ENCODE measurements at places on chromosomes 2 and 18. TPM values are rescaled to one million over a fixed set of nuclear protein-coding genes. Genes with fewer than 3 reads are reported as not detected.

DNA sequence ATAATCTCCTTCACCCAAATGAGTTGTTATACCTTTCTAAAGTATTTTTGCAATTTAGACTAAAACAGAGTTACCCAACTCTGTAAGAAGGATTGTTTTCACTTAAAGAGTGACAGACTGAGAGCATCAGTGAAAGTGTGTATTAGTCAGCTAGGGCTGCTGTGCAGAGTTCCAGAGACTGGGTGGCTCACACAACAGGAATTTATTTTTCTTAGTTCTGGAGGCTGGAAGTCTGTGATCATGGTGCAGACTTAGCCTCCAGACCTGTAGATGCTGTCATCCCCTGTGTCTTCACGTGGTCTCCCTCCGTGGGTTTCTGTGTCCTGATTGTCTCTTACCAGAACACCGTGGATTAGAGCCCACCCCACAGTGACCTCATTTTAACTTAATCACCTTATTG lies 40.0 kb downstream of the BCL2L11 start:
- H3K27ac ChIP-seq = no peak overlapping the region
- H3K36me3 ChIP-seq = peaks cover 25% of the 10 kb centered on the region
- no peaks in the 10 kb centered on the region for H3K27me3 ChIP-seq
- peaks cover 41% of the 10 kb centered on the region for H3K4me1 ChIP-seq
- H3K4me3 ChIP-seq = no peak overlapping the region

DNA sequence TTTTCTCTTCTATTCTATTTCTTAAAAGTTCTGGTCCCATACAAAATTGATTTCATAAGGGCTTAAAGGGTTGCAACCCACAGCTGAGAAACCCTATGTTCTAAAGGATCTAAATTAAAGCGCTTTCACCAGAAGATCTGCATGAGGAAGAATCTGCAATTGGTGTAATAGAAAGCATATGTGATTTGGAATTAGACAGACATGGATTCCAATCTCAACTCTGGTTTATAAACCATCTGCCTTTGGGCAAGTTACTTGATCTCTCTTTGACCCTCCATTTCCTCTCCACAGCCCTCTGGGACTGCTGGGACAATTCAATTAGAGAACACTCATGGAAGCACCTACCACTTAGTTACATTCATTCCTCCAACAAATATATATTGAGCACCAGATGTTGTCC lies 178.7 kb downstream of the ANTXR1 start:
- peaks cover 44% of the 10 kb centered on the region for H3K36me3 ChIP-seq
- H3K4me3 ChIP-seq = no peak overlapping the region
- no peak for DNase-seq
- no peaks in the 10 kb centered on the region for H3K27me3 ChIP-seq
- no peak overlapping the region for H3K27ac ChIP-seq

Gene METTL4
- 7.4 TPM for total RNA-seq

DNA sequence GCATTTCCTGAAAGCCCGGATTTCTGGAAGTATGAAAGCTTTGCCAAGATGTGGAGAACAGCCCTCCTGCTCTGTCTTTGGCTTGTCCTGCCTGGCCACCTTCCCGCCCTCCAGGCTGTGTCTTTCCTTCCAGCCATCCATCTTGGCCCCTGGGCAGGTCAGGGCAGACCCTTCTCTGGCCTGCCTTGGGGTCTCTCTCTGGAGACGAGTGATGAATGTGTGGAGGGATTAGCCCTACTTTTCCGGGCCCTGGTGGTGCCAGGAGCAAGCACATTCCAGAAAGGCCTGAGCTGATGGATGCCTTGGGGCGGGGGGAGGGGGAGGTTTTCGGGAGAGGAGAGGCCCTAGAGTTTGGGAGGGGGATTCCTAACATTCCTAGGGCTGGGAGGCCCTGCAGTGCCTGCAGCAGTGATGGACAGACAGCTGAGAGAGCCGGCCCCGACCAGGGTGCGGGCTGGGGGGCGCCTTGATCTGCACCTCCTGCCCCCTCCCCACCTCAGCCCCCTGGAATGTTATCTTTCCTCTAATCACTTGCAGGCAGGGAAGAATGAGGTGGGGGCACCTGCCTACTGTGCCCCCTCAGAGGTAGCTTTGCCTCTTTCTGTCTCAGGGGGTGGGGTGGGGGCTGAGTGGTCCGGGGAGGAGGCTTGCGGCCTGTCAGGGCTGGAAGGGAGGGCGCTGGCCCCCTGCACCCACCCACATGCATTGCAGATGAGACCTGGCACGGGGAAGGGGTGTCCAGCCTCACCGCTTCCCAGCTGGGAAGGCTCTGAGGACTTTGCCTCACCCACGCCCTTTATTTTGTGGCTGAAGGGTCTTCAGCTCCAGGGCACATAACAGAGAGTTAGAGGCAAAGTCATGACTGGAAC lies 156.2 kb downstream of the DDX1 start:
- DNase-seq = no peak
- H3K36me3 ChIP-seq = no peaks in the 10 kb centered on the region
- H3K27ac ChIP-seq = no peak overlapping the region

Gene SCYGR4
- not detected for total RNA-seq

DNA sequence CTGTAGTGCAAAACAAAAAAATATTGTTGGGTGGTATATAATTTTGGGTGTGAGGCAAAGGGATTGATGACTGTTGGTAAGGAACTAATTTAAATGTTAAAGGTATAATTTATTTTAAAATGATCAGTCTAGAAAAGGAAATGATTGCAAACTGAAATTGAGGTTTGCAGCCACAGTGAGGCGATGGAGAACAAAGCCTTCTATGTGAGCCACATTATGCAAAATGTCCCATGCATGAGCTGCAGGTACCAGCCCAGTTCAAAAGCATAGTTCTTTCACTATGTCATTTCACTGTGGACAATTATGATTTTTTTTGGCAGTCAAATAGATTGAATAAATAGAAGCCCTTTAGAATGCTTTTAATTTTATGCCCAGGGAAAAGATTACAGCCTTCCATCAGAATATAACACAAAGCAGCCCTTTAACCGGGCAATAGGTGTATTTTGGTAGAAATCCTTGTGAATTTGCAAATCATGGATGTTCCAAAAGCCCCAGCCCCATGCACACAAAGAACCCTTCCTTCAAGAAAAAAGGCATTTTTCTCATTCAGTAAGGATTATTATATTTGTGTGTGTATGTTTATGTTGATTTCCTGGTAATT lies 1.7 kb downstream of the MAP2 start:
- no peak overlapping the region for H3K27ac ChIP-seq
- no peaks in the 10 kb centered on the region for H3K36me3 ChIP-seq
- peaks cover 13% of the 10 kb centered on the region for H3K4me1 ChIP-seq
- DNase-seq = peak; percentile 53

Gene TTC27
- total RNA-seq = 19.0 TPM

Gene TWIST2
- total RNA-seq = 13.6 TPM

DNA sequence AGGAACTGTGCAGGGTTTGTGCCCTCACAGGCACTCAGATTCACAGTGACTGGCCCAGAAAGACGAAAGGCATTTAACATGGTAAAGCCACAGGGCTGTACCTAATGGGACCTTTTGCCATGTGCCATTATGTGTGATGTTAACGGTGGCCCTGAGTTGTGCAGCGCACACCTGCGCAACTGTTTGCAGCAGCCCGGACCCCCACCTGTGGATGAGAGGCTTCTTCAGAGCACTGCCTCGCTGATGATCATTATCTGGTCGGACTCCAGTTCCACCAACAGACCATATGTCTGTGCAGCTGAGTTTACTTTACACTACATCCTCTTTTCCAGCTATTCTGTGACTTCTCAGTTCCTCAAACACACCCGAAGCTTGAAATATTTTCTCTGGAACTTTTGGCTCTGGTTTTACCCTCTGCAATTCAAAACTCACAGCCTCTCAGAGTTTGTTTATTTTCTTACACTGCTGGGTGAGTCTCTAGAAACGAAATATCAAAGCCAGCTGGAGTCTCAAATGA lies 35.6 kb upstream of the UBE2F start:
- H3K27ac ChIP-seq = no peak overlapping the region
- H3K36me3 ChIP-seq = no peaks in the 10 kb centered on the region
- peak; percentile 91 for DNase-seq
- H3K27me3 ChIP-seq = no peaks in the 10 kb centered on the region

Gene NEB
- 1,157 TPM for total RNA-seq

Gene NPPC
- 1.5 TPM for total RNA-seq

DNA sequence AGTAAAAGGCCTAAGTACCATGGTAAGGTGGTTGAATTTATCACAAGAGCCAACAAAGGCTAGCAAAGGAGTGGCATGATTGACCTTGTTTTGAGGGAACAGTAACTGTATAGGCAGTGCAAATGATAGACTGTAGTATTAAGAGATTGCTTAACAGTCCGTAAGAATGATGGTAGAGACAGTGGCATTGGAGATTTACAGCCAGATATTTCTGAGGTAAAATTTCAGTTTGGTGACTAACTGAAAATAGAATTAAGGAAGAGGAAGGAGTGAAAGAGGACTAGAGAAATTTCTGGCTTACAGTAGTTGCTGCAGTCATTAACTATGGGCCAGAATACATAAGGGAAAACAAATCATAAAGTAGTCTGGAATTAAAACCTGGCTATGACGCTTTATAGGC lies 4.4 kb upstream of the BAZ2B start:
- H3K4me1 ChIP-seq = peaks cover 3% of the 10 kb centered on the region
- H3K27ac ChIP-seq = no peak overlapping the region
- no peak for DNase-seq
- no peak overlapping the region for H3K4me3 ChIP-seq
- no peaks in the 10 kb centered on the region for H3K27me3 ChIP-seq
- H3K36me3 ChIP-seq = no peaks in the 10 kb centered on the region

Gene GAL3ST2
- 0.09 TPM for total RNA-seq

DNA sequence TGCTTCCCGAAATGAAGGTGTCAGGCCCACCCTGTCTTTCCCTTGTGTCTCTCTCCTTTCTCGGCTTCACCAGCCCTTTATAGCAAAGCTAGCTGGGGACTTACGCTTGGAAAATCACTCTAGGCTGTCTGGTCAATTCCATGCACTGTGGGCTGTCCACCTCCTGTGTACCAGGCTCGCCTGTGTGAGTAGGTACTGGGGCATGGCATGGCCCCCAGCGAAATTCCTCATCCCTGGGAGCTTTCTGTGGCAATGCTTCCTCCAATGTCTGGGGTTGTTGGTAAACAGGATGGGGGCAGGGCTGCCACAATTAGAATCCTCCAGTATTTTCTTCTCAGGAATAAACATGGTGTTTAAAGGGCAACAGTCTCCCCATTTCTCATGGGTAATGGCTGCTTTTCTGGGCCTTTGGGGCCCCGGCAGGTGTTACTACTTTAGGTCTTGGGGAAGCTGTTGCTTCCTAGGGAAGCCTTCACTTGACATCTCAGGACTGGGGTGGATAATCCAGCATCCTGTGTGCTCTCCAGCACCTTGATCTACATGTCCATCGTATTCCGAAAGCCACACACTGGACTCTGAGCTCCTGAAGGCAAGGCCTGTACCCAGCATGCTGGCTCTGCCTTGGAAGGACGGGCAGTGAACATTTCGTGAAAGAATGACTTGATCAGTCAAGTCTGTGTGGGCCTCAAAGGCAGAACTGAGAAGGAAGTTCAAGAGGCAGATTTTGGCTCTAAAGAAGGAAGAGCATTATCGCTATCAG lies 21.1 kb downstream of the RHOB start:
- no peak for DNase-seq
- H3K27ac ChIP-seq = no peak overlapping the region
- H3K36me3 ChIP-seq = no peaks in the 10 kb centered on the region
- no peaks in the 10 kb centered on the region for H3K27me3 ChIP-seq

All from muscle of leg (tissue), 16 donors.